ENCODE measurements at places on chromosomes 2 and 18.

- no peak for DNase-seq
Measured at GRCh38 chr2:10283106-10284062, 19.3 kb upstream of the HPCAL1 start.

GRCh38 chr2:172900871-172901270 lies 165.2 kb downstream of the RAPGEF4 start:
- no peak for DNase-seq

- DNase-seq = no peak
Measured at GRCh38 chr2:100588071-100588786, 25.4 kb downstream of the PDCL3 start.

DNA sequence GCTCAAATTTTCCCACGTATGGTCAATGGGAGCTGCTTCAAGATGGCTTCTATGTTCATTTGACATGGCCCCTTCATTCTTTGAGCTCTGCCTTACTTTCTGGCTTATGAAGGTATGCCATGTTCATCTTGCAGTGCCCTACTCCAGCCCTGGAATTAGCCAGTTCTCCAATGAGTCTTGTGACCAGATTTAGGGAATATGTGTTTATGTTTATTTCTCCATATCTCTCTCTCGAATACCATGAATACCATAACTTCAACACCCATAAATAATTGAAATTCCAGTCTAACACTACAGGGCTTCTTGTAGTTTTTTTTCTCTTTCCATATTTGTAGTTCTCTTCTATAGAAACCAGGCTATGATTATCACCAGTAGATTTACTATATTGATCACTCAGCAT lies 39.7 kb downstream of the EPB41L5 start:
- no peak for DNase-seq

- no peak for DNase-seq
Measured at GRCh38 chr2:227805578-227805977, 8.1 kb upstream of the CCL20 start.

DNA sequence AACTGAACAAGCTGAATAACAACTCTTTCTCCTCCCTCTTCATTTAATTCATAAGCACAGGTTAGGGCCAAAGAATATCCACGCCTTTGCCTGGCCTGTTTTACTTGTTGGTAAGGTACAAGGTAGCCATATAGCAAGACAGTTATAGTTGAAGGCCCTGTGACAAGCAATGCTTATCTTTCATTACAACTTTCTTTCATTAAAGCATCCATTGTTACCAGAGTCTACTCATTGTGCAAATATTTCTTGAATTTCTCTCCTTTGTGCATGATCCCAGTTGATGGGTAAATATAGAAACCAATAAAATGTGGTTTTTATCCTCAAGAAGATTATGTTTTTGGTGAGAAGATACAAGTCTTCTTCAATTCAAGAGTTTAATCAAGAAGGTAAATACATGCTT lies 140.2 kb downstream of the UBE2E3 start:
- no peak for DNase-seq

- DNase-seq = no peak
Measured at GRCh38 chr2:238551091-238551490, 124.4 kb downstream of the ASB1 start.

- no peak for DNase-seq
Measured at GRCh38 chr2:20431772-20432171, 15.1 kb upstream of the RHOB start.

- DNase-seq = no peak
Measured at GRCh38 chr18:59085797-59086196, 53.9 kb upstream of the SEC11C start.

DNA sequence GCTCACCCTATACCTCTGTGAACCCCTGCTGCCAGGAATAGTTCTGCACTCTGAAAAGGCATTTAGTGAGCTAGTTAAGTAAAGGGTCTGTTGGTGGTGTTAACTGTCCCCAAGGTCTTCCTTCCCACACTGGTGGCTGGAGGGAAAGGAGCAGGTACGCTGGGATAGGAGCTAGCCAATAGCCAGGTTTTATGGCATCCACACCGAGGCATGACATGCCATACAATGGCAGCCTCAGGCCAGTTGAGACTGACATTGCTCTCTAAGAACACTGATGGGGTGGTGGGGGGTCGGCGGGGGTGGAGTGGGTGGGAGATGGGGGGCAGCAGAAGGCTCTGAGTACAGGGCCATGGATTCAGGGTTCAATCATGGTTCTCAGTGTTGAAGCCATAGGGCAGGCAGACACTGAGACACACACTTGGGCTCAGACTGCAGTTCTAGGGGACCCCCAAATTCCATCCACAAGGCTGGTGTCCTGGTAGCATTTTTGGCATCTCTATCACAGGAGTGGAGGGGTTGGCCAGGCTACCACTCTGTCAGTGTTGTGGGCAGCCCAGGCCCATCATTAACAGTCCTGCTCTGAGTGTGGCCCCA lies 136.0 kb downstream of the CTIF start:
- DNase-seq = no peak

GRCh38 chr2:170073288-170073687 lies 104.7 kb upstream of the MYO3B start:
- no peak for DNase-seq

GRCh38 chr2:162315938-162316337 lies 2.5 kb downstream of the IFIH1 start:
- DNase-seq = no peak

DNA sequence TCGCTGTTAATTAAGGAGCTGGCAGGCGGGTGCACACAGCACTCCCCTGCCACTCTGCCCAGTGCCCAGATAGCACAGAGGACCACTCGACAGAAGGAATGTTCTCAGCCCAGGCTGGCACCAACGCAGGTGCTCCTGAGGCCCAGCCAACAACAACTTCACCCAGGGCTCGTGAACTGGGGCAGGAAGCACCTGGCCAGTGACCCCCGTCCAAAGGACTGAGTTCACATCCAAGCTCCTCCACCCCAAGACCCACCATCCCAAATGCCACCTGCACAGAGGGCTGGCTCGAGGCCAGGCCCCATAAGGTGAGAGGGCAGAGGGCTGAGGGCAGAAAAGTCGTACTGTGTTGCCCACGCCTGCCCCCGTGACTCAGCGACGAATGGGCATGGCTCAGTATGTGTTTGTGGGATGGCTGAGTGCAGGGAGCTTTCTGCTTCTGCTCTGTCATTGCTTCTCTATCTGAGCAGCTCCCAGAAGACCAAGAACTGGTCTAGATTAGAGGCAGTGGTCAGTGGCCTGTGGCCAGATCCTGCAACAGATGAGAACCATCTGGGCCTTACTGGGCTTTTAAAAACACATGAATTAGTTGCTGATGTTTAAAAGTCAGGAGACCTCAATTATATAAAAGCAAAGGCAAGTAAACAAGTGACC lies 68.4 kb downstream of the POLR1A start:
- DNase-seq = no peak

GRCh38 chr2:81327911-81328310 lies 1023.4 kb upstream of the LRRTM1 start:
- no peak for DNase-seq

DNA sequence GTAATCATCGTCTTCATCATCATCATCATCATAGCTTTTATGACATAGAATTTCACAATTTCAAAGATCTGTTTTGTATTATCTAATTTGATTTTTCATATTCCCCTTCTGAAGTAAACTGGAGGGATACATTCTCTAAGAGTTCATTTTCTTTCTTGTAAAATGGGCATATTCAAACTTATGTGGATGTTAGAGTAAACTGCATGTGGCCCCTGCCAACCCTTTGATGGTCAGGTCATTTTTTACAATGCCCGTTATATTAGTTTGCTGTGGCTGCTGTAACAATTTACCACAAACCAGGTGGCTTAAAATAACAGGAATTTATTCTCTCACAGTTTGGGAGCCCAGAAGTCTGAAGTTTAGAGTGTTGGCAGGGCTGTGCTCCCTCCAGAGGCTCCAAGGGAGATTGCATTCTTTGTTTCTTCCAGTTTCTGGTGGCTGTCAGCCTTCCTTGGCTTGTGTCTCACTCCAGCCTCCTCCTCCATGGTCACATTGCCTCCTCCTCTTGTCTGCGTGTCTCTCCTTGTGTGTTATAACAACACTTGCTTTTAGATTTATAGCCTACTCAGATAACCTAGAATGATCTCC lies 127.5 kb upstream of the MMADHC start:
- no peak for DNase-seq

GRCh38 chr18:54163453-54163852 lies 61.0 kb downstream of the MBD2 start:
- no peak for DNase-seq

GRCh38 chr2:43467891-43468290 lies 127.9 kb downstream of the THADA start:
- no peak for DNase-seq

GRCh38 chr2:214801068-214801467 lies 8.4 kb downstream of the BARD1 start:
- DNase-seq = no peak

DNA sequence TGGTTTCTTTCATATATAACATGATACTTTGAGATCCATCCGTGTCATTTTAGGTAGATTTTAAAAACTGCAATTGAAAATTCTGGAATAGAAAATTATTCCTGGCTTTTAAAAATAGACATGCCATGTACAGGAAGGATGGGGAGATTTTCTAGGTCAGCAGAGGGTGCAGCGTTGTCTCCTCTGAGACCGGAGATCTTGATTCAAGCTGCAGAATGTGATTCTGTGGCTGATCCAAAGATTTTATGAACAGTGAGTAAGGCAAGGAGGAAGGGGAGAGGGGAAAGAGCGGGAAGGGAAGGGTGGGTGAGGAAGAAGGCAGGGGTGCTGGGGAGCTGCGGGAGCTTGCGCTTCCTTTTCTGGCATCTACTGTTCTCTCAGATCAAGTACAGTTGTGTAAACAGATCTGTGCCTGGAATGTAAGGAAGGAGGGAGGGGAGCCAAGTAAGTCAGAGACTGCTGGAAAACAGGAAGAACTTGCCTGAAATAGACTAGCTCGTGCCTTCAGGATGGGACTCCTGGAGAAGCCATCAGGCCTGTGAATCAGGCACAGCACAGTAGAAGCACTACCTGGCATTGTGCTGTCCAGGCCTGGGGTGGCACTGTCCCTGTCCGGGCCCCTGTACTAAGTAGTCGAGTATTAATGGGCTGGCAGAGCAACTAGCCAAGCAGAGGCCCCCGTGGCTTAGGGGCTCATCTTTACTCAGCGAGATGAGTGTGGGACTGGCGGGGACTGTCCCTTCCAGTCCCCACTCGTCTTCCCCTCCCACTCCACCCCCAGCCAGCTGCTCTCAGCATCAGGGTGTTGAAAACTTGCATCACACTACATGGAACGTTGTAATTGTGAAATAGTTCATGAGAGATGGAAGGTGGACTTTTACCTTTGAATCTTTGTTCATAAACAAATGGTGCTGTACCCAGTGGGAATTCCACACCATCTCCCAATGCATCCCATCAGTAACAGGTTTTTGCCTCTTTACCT lies 163.5 kb downstream of the UXS1 start:
- DNase-seq = no peak

DNA sequence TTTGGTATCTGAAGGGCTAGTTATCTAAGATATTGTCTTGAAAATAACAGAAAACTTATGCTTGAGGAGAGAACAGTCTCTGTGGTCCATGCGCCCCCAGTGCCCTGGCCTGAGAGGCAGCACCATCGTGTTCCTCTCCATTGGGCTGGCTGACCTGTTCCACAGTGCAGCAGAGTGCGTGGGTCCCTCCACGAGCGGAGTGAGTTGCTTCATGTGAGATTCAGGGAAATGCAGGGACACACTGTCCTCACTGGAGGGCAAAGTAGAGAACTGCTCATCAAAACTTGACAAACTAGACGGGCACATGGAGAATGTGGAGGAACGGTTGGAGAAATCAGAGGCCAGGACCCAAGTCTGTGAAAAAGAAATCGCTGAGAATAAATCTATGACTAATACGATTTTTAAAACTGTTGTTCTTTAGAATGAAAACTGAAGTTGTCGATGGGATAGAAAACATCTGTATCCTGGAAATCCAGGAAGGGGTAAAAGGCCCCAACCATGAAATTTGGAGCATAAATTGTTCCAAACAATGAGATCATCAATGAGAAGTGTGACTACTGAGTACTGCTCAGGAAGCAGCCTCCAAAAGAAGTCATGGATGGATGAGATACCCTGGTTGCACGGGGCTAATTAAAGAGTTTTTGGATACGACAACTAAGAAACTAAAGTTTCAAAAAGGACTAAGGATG lies 58.1 kb downstream of the REV1 start:
- no peak for DNase-seq

DNA sequence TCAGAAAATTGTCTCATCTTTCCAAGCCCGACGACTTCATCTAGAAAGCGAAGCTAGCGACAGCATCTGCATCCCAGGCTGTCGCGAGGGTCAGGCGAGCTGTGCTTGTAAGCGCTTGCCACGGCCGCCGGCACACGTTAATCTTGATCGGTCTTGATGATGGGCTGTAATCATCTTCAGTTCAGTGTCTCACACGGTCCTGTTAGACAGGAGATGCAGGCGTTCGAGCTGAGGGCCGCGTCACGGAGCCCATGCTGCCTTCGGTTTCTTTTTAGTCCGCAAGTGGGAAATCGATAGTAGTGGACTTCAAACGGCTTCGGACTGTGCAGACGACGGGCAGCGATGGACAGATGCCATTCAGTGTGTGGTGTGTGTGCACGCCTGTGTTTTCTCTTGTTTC lies 43.6 kb downstream of the ADI1 start:
- DNase-seq = no peak

DNA sequence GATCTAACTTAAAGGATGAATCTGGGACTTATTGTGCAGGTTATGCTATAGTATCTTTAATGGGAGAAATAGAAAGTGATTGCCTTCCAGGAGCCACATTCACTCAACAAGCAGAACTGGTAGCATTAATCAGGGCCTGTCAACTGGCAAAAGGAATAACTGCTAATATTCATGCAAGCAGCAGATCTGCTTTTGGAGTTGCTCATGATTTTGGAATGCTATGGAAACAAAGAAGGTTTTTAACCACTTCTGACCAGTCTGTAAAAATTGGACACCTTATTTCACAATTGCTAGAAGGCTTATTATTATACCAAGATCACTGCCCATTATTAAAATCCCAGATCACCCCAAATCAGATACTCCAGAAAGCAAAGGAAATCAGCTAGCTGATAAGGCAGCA lies 200.4 kb downstream of the MREG start:
- no peak for DNase-seq

DNA sequence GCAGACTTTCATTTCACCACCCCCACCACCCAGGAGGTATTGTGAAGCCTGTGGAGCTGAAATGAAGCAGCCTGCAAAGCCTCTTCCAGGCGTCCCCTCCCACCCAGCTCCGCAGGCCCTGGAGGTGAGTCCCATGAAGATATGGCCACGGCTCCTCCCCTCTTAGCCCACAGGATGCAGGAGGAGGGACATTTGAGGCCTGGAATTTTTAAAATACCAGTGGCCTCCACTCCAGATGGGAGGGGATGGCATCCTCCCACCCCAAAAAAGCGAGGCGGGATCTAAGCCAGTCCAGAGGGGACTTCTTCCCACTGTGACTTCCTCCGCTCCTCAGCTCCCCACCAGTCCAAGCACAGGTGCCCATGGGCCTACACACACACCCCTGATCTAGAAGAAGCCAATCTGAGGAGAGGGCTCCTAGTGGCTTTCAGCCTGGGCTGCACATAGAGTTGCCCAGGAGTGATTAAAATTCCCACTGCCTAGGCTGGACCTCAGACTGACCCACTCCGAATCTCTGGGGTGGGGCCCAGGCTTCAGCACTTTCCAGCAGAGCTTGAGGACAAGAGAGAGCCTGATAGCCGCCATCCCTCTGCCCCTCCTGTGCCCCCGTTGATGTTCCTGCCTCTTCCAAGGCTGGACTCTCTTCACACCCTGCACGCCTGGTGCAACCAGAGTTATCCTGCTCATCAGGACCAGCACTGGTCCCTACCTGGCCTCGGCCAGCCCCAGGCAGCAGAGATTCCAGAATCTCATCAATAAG lies 206.9 kb downstream of the TNS1 start:
- no peak for DNase-seq

- no peak for DNase-seq
Measured at GRCh38 chr2:73176205-73176880, 26.0 kb upstream of the NOTO start.

Data from stimulated activated CD8-positive, alpha-beta memory T cell treated with anti-CD3 and anti-CD28 coated beads, Interleukin-2, amount 100 ng/mL, for 1 hour (primary cell).